ENCODE measurements at places on chromosomes 6 and 20.

DNA sequence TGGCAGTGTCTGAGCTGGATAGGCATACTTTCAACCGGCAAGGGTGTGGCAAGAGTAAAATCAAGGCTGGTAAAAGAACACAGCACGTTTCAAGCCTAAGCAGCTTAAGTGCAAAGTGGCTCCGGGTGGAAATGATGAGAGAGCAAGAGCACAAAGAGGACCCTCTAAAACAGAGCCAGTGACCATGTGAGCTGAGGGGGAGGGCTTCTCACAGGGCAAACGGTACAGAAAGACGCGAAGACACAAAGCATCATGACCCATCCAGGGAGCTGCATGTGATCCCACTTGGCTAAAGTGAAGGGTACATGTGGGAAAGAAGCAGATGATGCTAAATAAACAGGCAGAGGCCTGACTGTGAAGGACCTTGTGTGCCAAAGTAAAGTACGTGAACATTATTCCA is 25.7 kb downstream of the FKBP5 start:
- DNase-seq = no peak

DNA sequence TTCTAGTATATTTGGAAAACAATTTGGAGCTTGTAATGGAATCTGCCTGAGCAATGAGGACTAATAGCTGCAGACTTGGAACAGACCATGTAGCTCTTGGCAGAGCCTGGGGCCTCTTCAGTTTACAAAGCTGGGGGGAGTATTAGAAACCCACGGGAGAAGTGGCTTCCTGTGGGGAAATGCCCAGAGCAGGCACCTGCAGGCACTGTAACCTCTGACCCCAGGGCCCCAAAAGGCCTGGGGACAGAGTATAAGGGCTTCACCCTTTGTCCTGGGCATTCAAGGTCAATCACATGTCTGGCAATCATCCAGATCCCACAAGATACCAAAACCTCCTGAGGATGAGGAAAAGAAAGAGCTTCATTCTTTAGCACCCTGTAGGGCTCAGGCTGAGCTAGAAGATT is 19.4 kb downstream of the PKIG start:
- DNase-seq = no peak

DNA sequence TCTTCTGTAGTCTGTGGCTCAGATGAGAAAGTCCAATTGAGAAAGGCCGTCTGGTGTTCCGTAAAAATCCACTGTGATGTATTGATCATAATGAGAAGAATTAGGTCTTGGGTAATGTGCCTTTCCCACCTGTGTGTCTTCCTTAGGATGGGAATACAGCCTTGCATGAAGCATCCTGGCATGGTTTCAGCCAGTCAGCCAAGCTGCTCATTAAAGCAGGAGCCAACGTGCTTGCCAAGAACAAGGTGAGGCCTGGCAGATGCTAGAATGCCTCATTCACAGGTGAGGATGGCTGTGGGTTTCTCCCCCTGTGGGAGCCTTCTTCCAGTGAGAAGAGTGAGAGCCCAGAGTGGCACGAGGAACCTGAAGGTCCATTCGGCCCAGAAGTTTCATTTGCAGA is 32.7 kb downstream of the LYRM2 start:
- DNase-seq = no peak

DNA sequence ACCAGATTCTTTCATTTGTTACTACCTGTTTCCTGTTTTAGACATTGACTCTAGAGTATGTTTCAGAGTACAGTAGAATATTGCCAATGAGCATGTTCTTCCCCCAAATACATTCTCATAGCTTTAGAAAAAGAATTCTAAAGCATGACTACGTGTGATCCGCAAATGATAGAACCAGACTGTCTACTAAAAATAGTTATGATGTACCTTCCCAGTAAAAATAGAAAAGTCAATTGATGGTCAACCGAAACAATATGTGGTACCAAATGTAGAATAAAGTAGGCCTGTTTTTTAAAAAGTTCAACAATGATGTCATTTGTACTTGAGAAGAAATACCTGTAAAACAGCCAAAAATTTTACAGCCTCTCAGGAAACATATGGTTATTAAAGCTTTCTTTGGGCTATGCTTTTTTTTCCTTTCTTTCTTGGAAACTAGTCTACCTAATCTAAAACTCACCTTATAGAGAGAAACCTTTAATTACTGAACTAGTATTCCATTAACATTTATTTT is 130.1 kb upstream of the MTHFD1L start:
- no peak for DNase-seq

DNA sequence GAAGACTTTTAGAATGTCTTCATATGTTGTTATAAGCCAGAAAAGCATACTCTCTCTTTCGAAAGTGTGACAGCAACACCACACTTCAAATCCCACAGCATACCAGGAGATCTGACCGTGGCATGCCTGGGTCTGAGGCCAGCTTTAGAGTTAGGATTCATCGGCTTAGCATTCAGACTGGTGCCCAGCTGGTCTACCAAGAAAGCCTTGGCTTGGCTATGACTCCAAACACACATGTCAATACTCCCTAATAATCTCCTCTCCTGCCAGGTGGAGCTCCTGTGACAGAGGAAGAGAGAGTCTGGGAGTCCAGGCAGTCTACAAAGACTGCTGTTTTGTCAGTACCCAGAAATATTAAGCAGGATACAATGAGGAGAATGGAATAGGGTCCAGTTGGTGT is 77.1 kb upstream of the MAN1A1 start:
- no peak for DNase-seq

DNA sequence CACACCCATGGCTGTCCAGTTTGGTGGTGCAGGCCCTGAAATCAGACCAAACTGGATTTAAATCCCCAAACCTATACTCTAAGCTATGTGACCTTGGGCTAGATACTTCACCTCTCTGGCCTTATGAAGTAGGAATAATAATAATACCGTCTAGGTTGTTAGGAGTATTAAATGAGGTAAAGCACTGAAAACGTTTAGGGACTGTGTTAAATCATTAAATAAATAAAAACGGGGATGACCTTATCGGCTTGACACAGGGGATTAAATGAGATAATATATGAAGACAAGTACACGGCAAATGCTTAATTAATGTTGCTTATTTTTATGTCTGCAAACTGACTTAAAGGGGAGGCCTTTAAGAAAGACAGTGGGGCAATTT is 672 bp upstream of the STK4 start:
- DNase-seq = no peak

Measured in CD4-positive, alpha-beta T cell treated with Interleukin-6 at 100 ng/mL for 8 hours (primary cell).